Right lobe of liver (tissue), 6 donors: ENCODE measurements at places on chromosomes 5 and 9. TPM values are rescaled to one million over a fixed set of nuclear protein-coding genes. Genes with fewer than 3 reads are reported as not detected.

DNA sequence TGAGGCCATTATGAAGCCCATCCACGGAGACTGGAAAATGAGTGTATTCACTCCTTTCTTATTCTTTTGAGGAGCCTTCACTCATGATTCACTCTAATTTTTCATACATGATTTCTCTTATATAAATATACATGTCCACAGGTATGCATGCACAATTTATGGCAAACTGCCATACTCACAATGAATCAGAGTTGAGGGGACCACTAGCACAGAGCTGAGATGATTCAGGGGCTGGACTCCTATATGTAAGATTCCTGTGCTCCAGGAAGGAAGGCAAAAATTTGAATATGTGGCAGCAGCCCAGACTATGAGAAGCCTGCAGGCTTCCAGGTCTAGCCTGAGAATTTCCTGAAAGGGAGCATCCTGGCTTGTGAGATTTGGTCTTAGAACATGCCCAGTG, 484.6 kb downstream of the PRELID2 start:
- no peak for DNase-seq

The COL15A1 gene
- total RNA-seq = 0.12 TPM

DNA sequence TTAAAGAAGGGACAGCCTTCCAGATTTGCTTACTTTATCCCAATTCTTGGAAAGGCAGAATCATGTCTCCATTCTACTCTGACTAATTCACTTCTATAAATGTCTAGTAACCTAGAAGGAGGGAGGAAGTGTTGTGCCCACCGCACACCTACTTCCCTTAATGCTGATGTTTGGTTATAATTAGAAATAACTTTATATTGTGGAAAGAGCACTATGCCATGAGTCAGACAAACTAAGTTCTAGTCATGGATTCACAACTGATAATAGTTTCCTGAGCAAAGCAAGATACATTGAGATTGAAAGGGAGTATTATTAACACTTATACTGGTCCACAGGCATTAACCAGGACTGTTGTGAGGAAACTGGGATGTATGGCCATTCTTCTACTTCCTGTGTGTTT, 345.9 kb upstream of the RPS23 start:
- DNase-seq = no peak

DNA sequence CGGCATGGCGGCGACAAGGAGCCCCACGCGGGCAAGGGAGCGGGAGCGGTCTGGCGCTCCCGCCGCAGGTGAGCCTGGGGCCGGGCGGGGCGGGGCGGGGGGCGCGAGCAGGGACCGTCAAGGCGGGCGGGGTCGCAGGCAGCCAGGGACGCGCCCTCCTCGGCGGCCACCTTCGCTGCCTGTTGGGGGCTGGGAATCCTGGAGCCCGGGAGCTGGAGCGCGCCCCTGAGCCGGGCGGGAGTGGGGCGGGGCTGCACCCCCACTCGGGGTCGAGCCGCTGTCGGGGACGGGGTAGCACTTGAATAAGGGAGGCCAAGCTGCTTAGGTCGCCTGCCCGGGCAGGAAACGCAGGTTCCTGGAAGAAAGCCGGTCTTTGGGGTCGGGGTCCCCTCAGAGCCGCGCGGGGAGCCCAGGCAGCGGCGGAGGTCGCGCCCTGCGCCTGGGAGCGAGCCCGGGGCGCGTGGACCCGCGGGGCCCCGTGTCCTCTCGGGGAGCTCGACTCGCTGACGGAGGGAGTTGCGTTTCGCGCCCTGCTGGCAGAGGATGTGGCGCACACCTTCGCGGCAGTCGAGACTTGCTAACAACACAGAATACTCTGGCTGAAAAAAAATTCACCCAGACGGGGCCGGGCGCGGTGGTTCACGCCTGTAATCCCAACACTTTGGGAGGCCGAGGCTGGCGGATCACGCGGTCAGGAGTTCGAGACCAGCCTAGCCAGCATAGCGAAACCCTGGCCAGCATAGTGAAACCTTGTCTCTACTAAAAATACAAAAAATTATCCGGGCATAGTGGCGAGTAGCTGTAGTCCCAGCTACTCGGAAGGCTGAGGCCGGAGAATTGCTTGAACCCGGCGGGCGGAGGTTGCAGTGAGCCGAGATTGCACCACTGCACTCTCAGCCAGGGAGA, 552 bp downstream of the OTULINL start:
- DNase-seq = peak; percentile 73

- no peak for DNase-seq
Measured at GRCh38 chr5:154101184-154101583, 62.4 kb downstream of the MFAP3 start.

DNA sequence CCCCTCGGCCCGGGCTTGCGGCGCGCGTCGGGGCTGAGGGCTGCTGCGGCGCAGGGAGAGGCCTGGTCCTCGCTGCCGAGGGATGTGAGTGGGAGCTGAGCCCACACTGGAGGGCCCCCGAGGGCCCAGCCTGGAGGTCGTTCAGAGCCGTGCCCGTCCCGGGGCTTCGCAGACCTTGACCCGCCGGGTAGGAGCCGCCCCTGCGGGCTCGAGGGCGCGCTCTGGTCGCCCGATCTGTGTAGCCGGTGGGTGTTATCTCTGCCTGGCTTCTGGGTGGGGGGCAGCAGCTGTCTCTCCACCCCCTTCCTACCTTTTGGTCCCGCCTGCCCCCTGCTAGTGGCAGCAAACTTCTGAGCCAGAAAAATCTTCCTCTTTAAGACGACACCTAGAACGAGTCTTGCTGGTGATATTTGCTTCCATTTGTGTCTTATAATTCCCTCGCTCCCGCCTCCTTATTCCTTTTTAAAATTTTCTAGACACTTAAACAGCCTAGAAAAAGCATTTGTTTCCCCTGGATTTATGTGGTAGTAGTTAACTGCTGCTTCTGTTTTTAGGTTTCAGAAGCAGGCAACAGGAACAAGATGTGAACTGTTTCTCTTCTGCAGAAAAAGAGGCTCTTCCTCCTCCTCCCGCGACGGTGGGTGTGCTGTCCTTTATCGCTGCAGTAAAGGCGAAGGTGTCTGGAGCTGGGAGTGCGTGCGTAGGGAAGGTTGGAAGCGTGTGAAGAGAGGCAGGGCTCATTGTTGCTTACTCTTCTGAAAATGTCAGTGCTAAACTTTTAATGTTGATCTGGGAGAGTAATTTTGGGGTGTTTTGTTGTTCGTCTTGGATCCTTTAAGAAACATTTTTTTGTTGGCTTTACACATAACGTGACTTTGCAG, 554 bp downstream of the JAK2 start:
- DNase-seq = peak; percentile 40

The ANKRD33B gene
- 1.3 TPM for total RNA-seq

The CCNJL gene
- 0.31 TPM for total RNA-seq

DNA sequence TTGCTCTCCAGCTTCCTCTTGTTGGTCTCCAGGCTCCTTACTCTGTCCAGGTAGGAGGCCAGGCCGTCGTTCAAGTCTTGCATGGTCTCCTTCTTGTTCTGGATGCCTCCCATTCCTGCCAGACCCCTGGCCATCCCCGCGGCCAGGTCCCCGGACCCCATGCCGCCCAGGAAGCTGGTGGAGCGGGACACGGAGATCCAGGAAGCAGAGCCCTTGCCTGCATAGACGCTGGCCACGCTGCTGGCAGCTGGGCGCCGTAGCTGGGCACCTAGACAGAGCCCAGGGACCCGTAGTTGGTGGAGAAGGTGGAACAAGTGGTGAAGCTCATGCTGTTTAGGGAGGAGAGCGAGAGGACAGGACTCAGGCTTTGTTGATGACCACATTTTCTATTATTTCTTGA, 1584.0 kb upstream of the ACO1 start:
- no peak for DNase-seq

The PHYHD1 gene
- 69.7 TPM for total RNA-seq

DNA sequence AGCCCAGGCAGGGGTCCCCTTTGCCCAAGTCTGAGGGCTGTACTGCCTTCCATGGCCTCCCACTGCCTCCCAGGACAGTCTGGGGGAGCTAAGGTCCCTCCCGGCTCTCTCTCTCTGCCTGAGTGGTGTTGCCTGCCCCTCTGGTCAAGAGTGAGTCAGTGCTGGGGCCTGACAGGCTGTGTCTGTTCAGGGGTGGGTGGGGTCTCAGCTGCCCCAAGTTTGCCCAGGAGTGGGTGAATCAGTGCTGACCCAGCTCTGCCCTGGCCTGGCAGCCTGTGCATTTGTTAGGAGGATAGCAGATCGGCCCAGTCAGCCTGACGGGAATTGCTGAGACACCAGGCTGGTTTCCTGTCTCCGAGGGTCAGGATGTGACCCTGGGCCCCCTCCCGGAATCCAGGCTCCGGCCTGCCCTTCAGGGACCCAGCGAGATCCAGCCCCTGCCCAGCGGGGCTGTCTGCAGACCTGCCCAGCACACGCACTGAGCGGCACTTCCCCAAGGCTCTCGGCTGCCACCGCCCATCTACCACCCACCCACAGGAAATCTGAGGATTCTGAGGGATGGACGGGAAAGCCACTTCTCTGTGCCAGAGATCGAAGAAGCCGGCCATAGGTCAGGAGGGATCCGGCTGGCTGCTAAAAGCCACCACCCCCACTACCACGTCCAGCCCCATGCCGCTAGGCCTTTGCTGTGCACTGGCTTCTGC, 15.9 kb downstream of the ENG start:
- DNase-seq = peak; percentile 80

The CKS2 gene
- 20.3 TPM for total RNA-seq

The CACFD1 gene
- total RNA-seq = 39.8 TPM

DNA sequence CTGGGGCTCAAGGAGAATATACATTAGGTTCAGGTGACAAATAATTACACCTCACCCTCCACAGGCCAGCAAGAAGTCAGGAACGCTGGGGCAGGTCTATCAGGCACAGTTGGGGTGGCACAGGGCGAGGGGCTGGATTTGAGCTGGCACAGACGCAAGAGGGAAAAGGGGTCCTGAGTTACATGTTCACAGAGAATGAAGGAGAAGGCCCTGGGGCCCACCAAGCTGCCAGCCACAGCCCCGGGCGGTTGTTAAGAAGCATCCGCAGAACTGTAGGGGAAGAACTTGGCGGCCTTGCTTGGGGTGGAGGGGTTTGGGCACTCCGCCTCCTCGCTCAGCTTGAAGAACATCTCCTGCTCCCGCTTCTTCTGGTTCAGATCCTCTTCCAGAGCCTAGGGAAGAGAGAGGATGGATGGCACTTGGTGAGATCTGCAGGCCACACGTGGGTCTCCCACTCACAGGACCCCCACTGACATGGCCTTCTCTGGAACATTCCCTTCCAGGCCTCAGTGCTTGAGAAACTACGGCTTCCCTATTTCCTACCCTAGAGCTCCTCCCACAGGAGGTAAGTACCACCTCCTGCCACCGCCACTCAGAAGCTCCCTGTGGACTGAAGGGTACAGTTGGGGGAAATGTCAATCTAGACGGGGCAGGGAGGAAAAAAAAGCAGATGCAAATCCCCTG, 38.3 kb upstream of the FBXW11 start:
- no peak for DNase-seq

DNA sequence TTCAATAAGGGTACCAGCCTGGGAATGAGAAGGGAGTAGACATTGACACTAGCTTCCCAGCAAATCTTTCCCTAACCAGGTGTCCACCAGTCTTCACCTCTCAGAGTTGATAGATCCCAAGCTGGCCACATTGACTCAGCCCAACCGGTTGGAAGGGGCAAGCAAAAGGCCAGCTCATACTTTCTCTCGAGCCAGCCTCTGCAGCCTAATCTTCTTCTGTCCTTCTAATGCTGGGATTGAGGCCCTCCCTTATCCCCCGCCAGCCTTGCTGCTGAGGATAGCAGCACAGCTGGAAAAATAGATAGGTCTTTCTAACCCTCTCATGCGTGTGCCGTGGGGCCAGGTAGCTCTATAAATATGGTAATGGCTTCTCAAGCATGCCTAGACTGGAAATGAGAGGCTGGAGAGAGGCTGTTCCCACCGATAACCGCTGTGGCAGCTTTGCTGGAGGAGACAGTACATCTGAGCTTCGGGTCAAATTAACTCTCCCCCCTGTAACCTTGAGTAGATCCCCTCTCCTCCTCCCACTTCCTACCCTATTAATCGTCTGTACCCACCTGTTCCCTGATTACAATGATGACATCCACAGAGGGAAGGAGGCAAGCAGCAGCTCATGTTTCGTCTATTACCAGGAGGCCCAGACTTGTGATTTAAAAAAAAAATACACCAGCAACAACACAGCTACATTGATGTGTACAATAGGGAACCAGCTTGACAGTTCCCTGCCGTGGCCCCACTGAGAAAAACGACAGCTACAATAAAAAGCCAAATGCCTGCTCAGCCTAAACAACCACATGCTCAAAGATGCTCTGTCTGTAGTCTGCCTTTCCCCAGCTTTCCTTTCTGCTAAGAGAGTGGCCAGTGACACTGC, 219.9 kb upstream of the BRINP1 start:
- DNase-seq = no peak

DNA sequence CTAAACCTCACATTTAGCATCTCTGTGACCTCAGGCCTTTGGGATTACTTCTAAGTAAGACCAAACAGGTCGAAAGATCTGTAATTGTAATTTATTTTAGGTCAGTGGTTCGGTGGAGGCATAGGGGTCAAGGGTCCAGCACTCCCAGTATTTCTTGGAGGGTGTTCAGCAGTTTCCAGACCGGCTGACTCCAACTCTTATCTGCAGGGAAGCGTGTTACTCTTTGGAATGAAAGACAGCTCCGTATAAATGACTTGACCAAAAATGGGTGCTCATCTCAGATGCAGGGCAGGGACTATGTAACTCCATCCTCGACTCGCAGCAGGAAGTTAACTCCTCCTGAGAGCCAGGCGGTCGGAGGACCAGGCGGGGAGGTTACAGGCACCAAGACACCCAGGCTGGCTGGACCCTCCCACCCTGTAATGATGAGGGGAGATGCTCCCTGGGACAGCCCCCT, 620 bp upstream of the VPS13A start:
- DNase-seq = no peak
